ENCODE measurements at places on chromosomes 12 and 14.

GRCh38 chr14:30849354-30849753 is 25.0 kb upstream of the COCH start:
- no peak for DNase-seq

GRCh38 chr14:105047283-105048016 is 17.8 kb downstream of the GPR132 start:
- DNase-seq = no peak

DNA sequence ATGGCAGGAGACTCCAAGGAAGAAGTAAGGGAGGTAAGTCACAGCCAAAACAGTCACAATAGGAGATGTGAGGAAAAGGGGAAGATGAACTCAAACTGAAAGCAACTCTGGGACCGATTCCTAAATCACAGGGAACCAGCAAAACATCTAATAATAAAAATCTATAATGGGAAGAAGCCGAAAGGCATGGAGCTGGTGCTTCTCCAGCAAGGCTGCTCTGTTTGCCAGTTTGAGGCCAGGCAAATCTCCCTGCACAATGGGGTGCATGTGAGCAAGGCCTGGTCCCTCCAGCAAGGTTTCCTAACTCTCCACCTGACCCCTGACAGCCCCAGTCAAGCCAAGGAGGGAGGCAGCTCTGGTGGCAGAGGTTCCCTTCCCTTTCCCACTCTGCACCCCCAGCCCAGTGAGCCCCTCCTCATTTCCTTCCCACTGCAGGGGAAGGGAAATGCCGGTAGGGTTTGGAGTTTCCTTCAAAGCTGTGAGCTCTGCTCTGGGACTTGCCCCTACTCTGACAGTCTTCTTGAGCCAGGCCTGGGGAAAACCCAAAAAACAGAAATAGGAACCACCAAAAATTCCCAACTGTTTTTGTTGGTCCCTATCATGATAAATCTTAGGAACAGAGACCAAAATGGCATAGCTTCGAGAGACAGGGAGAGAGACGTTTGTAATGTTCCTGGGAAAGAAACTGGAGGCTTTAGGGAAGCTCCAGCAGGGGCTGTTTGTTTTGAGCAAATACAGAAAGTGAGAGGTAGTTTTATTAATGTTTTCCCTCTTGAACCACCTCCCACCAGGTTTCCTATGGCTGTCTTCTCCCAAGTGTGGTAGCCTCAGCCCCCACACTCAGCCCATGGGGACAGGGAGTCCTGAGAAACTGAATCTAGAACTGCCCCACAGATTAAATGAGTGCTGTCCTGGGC is 34.6 kb downstream of the FMNL3 start:
- no peak for DNase-seq

DNA sequence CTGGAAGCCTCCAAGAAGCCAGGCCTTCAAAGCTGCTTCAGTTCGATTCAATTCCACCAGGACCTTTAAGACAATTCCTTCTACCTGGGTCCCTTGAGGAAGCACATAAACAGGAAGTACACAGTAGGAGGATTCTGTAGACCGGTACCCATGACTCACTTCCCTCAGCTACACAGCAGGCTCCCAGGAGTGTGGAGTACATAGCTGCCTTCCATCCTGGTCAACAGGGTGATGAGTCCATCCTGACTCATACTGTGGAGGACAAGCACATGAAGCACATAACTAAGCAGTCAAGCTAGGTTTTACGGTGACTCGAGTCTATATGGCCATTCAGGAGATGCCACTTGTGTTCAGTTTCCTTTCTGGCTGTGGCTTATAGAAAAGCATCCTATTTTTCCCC is 197.6 kb upstream of the RBM19 start:
- no peak for DNase-seq

DNA sequence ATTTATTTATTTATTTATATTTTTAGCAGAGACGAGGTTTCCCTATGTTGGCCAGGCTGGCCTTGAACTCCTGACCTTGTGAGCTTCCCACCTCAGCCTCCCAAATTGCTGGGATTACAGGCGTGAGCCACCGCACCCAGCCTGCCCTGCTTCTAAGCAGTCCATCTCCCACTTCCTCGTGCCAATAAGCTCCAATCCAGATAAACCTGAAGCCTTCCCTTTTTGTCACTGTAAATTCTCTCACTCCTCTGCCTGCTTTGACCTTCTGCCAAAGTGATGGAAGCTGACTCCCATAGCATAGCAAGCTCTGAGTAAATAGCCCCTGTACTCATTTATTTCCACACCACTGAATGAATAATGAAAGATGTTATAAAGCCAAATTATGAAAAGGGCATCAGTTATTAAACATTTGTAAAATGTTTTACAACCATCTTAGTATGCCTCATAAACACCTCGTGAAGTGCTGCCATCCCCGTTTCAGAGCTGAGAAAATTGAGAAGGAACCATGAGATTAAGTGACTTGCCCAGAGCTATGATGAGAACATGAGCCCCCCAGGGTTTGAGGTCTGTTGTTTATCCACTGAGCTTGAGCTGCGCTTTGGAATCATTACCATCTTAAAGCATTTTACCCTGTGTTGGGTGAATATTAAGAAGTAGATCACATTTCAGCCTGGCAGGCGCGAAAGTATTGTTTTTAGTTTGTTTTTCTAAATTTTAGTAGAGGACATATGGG is 30.4 kb downstream of the MANSC1 start:
- no peak for DNase-seq

DNA sequence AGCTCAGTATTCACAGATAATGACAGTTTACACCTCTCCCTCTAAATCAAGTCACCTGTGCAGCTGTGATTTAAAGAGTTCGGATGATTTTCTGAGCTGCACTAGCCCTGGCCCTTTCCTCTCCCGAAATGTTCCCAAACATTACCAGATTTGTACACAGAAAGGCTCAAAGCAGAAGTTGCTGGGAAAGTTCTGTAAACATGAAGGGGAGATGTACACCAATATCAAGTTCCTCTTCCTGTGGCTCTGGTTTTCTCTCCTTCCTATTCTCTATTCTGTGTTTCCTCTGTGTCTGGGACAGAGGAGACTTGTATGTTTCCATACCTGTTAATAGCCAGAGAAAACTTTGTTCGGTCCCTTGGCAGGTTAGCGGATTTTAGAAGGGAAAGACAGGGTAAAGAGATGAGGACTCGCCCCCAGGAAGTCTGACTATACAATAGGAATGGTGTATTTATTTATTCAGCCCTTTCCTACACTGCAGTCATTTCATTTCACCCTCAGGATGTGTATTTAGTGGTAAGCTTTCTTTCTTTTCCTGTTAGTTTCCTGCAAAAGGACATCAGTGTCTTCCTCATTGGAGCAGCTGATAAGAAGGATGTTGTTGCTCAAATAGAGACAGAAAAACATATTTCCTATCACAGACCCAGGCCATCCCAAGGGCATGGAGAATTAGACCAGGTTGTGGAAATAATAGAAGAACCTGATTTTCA is 7.6 kb upstream of the NUMB start:
- no peak for DNase-seq

DNA sequence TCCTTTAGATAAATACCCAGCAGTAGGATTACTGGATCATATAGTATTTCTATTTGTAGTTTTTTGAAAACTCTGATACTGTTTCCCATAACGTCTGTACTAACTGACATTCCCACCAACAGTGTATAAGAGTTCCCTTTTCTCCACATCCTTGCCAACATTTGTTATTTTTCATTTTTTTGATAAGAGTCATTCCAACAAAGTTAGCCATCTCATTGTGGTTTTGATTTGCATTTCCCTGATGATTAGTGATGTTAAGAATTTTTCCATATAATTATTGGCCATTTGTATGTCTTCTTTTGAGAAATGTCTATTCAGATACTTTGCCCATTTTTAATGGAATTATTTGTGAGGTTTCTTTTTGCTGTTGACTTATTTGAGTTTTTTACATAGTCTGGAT is 486.0 kb downstream of the FLRT2 start:
- no peak for DNase-seq

GRCh38 chr14:81330619-81331122 is 69.5 kb downstream of the STON2 start:
- DNase-seq = no peak

- no peak for DNase-seq
These were observed 106.5 kb upstream of the LMNTD1 start for GRCh38 chr12:25659621-25660020.

- no peak for DNase-seq
These were observed 91.6 kb downstream of the FOXN3 start for GRCh38 chr14:89325299-89325883.

DNA sequence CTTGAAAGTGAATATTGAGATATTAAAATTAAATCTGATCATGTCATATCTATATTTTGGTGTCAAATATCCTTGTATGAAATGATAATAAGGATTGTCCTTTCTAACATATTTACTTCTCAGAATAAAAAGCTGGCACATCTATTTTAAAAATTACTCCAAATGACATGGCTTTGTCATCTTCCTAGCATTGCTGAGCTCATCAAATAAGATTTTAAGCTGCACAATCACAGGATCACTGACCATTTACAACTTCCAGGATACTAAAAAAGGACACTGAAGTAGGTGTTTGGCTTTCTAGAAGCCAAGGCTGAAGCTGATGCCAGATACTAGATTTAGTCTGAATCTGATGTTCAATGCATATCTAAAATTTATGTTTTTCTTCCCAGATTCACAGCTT is 351.1 kb downstream of the BMP4 start:
- DNase-seq = no peak

DNA sequence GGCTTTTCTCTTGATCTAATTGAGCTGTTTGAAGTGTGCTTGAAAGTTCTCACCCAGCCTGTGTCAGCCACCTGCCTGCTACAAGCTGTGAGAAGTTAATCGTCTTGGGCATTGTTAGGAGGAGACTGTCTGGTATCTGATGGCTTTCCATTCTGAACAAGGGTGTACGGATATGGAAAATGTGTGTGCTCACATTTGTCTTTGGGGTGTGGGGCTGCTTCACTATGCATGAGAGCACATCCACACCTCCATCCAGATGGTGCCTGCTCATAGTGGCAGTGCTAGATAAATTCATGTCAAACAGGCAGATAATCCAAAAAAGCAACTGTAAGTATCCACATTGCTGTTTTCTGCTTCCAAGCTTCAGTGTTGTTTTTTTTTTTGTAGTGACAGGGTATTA is 462.2 kb downstream of the DIO2 start:
- DNase-seq = no peak

DNA sequence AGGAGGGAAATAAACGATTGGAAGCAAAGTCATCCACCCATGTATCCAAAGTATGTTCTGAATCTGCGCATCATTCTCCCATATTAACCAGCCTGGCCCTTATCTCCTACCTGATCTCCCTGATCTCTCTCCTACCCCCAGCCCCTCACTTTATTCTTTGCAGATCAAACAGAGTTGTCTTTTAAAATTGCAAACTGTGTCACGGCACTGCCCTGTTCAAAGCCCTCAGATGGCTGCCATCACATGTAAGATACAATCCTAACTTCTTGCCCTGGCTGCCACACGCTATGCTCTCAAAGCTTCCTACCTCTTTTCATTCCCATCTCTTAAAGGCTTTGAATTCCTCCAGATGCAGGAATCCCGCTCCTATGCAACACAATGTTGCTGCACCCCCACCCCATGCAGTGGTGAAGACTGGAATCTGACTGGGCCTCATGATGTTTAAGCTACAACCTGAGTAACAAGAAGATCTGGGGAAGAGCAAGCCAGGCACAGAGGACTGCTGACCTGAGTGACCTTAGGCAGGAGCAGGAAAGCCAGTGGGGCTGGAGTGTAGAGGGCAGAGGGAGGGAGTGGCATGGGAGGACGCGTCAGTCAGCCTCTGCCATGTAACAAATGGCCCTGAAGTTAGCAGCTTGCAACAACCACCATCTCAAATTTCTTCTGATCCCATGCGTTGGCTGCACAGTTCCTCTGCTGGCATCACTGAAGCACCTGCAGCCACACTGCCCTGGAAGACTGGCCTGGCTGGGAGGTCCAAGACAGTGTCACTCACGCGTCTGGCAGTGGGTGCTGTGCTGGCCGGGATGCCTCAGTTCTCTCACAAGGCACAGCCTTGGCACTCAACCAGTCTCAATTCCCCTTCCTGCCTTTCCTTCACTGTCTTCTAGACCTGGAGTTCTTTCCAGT is 382.8 kb downstream of the BCL11B start:
- DNase-seq = no peak

GRCh38 chr14:69270097-69270496 is 10.1 kb downstream of the GALNT16 start:
- no peak for DNase-seq

DNA sequence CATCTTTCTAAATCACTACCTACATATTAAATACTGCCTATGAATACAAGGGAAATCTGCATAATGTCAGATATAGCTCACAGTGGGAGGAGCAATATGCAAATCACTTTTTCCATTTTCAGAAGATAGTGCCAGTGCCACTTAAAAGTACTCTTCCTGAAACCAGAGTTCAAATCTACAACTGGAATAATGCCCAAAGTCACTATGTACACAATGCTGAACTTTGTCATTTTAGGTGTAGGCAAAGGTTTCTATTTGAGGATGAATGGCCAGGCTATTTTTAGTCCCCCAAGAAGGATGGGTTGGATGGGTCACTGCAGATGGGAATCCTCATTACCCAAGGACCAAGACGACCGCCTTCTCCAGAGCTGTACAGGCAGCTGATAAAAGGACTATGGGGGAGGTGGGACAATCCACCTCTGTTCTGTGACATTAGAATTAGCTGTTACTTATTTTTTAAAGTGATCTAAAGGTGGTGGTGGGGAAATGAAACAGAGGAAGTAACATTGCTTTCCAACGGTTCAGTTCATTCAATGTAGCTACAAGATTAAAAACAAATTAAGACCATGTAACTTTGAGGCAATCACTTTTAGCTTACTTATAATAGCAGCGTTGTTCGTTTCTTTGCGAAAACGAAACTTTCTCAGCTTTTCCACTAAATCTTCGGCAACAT is 5.6 kb downstream of the GMFB start:
- no peak for DNase-seq

DNA sequence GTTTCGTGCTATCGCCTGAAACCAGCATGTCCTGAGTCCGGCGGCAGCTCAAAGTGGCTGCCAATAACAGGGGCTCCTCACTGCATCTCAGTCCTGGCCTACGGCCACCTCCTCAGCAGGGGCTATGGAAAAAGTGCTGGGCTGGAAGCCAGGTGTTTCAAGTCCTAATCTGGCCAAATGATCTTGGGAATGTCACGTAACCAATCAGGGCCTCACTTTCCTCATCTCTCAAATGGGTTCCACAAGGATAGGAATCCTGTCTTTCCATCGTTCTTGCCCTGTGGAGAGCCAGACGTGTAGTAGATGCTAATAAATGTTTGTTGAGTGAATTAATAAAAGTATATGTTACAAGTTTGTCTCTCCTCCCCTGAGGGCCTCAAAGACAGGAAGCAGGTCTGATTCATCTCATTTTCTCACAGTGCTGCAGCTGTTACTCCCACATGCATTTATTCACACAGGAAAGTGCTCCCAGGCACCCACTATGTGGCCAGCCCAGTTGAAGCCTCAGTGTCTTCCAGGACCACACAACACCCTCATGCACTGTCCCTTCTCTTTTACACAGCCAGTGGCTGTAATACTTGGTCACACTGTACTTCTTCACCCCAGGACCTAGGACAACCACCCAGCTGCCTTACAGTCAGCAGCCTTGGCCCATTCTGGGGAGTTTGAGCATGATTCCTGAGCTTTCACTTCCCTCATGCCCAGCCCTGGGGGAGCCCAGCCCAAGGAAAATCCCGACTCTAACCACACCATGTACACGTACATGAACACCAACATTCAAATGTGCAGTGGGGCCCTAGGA is 5.0 kb downstream of the CMKLR1 start:
- DNase-seq = no peak

All from hematopoietic multipotent progenitor cell treated with erythropoietin and hydrocortisone succinate and interleukin-3 and kit ligand, for 4 days (in vitro differentiated cells).